Large intestine (tissue), 12 donors: ENCODE measurements at places on chromosomes 2 and 18.

DNA sequence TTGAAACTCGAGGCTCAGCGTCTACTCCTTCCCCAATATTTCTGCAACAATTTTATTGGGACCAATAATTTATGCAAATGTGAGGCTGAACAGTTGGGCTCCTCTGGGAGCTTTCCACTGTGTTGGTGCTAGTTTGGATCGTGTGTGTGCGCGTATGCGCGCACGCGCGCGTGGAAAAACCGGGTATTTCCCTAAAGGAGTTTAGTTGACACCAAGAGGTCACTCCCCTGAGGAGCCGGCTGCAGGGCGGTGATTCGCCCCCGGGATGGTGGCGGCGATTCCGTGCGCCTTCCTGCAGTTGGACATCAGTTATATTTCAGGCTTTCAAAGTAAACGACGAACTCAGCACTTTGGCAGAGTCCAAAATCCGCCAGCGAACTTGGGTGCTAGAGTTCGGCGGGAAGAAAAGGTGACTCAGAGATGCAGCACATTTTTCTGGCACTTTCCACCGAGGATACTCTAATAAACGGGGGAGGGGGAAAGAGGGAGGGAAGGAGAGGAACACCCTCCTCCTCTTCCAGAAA is 186.5 kb upstream of the FANCL start:
- peak; percentile 48 for DNase-seq

DNA sequence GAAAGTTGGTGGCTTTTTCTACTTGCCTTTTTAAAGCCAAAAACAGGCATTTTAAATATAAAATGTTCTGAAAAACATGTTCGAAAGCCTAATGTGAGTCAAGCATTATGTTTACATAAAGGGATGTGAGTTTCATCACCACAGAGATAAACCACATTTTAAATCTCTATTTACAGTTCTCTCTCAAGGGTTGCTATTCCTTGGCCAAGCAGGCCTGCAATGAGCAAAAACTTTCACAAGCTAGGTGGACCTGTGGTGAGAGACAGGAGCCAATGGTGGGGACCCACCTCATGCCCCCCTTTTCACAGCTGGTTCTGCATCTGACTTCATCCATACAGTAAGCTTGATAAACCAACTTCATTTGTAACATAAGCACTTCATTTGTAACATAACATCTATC is 65.1 kb downstream of the CUL3 start:
- no peak for DNase-seq

DNA sequence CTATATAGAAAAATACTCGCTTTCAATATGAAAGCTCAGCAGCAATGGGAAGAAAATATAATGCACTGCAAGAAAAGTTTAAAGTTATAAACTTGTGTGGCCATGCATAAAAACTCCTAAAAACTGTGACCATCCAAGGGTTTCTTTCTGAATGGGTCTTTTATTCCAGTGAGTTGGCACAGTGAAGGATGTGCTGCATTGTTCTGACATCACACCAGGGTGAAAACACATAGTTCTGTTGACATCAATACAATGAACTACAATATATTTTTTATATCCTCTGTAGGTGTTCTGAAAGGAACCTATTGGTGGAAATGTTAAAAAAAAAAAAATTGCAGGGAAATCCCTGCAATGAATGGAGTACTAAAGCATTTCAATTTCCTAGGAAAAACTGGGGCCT is 80.2 kb downstream of the CDH20 start:
- no peak for DNase-seq

DNA sequence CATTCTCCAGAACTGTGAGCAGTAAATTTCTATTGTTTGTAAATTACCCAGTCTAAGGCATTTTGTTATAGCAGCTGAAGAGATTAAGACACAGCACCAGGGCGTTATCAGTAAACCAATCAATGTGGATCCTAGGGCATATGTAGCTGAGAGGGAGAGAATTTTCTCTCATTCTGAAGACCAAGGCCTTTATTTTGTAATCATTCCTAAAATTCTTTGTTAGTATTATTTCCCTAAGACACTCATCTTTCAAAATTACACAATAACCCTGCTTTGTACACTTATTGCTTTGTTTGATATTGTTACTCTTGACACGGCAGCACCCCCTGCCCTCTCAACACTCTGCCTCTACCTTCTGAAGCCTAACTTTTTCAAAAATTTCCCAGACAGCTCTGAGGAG is 419.1 kb downstream of the SLC4A3 start:
- no peak for DNase-seq
